ENCODE measurements at places on chromosomes 11 and 22. TPM values are rescaled to one million over a fixed set of nuclear protein-coding genes. Genes with fewer than 3 reads are reported as not detected.

- H3K4me3 ChIP-seq = no peak overlapping the region
- no peaks in the 10 kb centered on the region for H3K4me1 ChIP-seq
- no peak overlapping the region for H3K27ac ChIP-seq
- H3K27me3 ChIP-seq = peaks cover 3% of the 10 kb centered on the region
- DNase-seq = no peak
These were observed 344.7 kb downstream of the BUD13 start for GRCh38 chr11:116427903-116428637.

- H3K4me3 ChIP-seq = no peak overlapping the region
- H3K36me3 ChIP-seq = no peaks in the 10 kb centered on the region
- H3K4me1 ChIP-seq = no peaks in the 10 kb centered on the region
- no peak overlapping the region for H3K27ac ChIP-seq
- DNase-seq = no peak
- peaks cover 2% of the 10 kb centered on the region for H3K27me3 ChIP-seq
These were observed 74.1 kb upstream of the CEP126 start for GRCh38 chr11:101840704-101841103.

DNA sequence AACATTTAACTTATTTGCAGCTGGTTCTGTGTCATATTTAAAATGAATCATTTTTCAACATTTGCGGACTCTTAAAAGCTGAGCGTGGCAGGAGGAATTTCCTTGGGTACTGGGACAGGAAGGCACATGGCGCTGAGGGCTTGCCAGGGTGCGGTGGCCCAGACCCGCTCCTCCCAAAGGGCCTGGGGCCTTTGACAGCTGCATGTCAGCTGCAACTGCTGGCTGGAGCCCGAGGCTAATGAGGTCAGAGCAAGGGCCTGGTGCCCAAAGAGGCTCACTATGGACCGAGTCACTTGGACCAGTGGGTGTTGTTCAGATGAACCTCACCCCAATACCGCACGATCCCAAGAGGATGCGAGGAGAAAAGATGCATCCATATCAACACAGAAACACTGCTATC is 326.9 kb downstream of the CTTN start:
- no peaks in the 10 kb centered on the region for H3K27me3 ChIP-seq
- H3K36me3 ChIP-seq = no peaks in the 10 kb centered on the region
- H3K4me3 ChIP-seq = no peak overlapping the region
- no peaks in the 10 kb centered on the region for H3K4me1 ChIP-seq

DNA sequence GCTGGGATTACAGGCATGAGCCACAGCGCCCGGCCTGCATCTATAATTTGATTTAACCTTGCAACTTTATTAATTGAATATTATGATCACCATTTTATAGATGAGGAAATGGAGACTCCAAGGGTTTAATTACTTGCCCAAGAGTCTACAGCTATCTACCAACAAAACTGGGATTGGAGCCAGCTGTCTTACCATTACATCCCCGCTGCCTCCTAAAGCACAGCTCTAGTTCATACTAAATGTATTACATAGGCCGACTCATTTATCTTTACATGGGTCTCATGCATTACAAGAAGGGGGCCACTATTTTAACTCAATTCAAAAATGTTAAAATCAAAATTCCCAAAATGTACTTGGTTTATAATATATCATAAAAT is 14.1 kb upstream of the TMA7B start:
- no peak for DNase-seq
- H3K27me3 ChIP-seq = no peaks in the 10 kb centered on the region
- peak overlapping the region; percentile 95 for H3K27ac ChIP-seq
- no peak overlapping the region for H3K4me3 ChIP-seq
- H3K36me3 ChIP-seq = peaks cover 3% of the 10 kb centered on the region

- no peak overlapping the region for H3K27ac ChIP-seq
- no peaks in the 10 kb centered on the region for H3K4me1 ChIP-seq
- H3K27me3 ChIP-seq = no peaks in the 10 kb centered on the region
- no peak overlapping the region for H3K4me3 ChIP-seq
- no peak for DNase-seq
These were observed 17.8 kb downstream of the CYB5R2 start for GRCh38 chr11:7655253-7656217.

- H3K4me3 ChIP-seq = no peak overlapping the region
- DNase-seq = no peak
- no peak overlapping the region for H3K27ac ChIP-seq
- peaks cover 12% of the 10 kb centered on the region for H3K4me1 ChIP-seq
- peaks cover 15% of the 10 kb centered on the region for H3K27me3 ChIP-seq
These were observed 3.6 kb downstream of the CLTCL1 start for GRCh38 chr22:19287889-19288288.

DNA sequence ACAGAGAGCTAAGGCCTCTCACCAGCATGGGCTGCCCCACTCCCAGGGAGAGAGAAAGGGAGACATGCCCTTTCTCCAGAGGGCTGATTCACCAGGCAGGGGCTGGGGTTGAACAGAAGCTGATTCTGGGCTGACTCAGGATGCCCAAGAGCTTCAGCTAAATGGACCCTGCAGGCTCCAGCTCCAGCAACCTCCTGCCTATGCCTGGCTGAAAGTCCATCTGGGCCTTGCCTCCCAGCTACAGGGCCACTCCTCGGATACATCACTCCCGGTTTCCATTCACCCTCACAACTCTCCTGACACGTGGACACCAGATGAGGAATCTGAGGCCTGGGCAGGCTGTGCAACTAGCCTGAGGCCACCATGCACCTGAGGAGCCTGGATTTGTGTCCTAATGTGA is 215.5 kb downstream of the BUD13 start:
- no peaks in the 10 kb centered on the region for H3K36me3 ChIP-seq
- no peak overlapping the region for H3K27ac ChIP-seq
- no peaks in the 10 kb centered on the region for H3K27me3 ChIP-seq
- H3K4me1 ChIP-seq = no peaks in the 10 kb centered on the region
- no peak overlapping the region for H3K4me3 ChIP-seq

- no peaks in the 10 kb centered on the region for H3K36me3 ChIP-seq
- no peaks in the 10 kb centered on the region for H3K27me3 ChIP-seq
- H3K4me1 ChIP-seq = no peaks in the 10 kb centered on the region
- no peak for DNase-seq
- no peak overlapping the region for H3K4me3 ChIP-seq
- no peak overlapping the region for H3K27ac ChIP-seq
These were observed 117.6 kb downstream of the PHF21B start for GRCh38 chr22:44892243-44892642.

DNA sequence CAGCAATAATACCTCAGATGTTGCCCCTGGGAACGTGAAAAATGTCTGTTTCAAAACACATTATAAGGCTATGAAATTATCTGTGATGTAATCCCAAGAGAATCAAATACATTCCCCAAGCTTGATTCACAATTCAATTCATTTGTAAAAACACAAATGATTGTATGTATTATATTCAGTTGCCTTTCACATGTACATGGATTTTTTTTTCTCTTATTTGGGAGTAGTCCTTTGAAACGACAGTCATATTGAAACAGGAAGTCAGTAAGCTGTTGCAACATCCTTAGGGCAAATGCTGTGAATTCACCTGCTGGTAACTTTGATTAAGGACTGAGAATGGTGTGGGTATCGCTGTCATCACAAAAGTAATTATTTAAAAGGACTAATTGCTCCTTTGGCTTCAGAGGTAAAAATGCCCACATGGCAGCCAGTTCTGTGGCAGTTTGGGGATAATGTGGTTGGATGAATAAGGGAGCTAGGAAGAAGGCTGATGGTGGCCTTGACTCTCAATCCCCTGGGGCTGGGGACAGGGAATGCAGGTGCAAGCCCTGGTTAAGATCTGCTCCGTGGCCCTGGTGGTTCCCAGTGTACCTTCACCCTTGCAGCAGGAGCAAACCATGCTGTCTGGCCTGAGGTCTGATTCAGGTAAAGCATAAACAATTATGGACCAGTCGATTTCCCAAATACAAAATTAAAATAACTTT is 13.2 kb downstream of the EHF start:
- DNase-seq = peak; percentile 20
- no peak overlapping the region for H3K4me3 ChIP-seq
- H3K27me3 ChIP-seq = no peaks in the 10 kb centered on the region
- H3K27ac ChIP-seq = no peak overlapping the region

GRCh38 chr11:94459576-94459975 is 34.1 kb downstream of the MRE11 start:
- DNase-seq = no peak
- no peaks in the 10 kb centered on the region for H3K4me1 ChIP-seq
- H3K27ac ChIP-seq = no peak overlapping the region
- H3K36me3 ChIP-seq = peaks cover 54% of the 10 kb centered on the region

The CSNK2A3 gene
- total RNA-seq = 2.5 TPM

The C11orf21 gene
- total RNA-seq = 6.1 TPM

The P2RY2 gene
- total RNA-seq = not detected

The NCR3LG1 gene
- 0.72 TPM for total RNA-seq
